Activated CD4-positive, CD25-positive, alpha-beta regulatory T cell treated with anti-CD3 and anti-CD28 coated beads, Interleukin-2, amount 50 U/mL, for 16 hours (primary cell): ENCODE measurements at places on chromosomes 12 and 14.

GRCh38 chr14:93884950-93885349, 42.2 kb upstream of the FAM181A start:
- no peak for DNase-seq

GRCh38 chr12:96501133-96501761, 11.9 kb downstream of the CFAP54 start:
- no peak for DNase-seq

DNA sequence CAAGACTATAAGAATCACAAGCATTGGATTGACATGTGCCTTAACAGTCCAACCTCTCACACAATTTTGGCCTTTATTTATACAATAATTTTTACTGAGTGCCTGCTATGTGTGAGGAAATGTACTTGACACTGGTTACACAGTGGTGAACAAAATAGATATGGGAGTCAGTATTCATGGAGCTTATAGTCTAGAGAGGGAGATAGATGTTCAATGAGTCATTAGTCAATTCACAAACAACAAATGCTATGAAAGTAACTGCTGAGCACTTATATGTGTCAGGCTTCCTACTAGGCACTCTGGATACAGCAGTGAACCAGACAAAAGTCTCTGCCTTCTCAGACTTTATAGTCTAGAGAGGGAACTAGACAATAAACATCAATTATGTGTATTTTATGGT, 3.7 kb downstream of the CFAP54 start:
- no peak for DNase-seq

DNA sequence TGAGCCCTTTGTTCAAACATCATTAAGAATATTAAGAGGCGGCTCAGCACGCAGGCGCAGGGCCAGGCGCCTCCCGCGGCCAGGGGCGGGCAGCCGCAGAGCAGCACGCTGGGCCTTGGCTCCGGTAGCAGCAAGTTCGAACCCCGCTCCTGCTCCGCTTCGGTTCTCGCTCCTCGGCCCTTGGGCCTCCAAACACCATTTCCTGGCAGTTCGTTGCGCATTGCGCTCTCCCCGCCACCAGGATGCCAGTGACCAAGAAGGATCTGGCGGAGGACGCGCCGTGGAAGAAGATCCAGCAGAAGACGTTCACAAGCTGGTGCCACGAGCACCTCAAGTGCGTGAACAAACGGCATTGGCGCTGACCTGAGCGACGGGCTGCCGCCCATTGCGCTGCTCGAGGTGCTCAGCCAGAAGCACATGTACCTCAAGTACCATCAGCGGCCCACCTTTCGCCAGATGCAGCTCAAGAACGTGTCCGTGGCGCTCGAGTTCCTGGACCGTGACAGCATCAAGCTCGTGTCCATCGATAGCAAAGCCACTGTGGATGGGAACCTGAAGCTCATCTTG, 6.9 kb upstream of the ACVRL1 start:
- DNase-seq: no peak

GRCh38 chr14:55535516-55536203, 44.3 kb upstream of the KTN1 start:
- no peak for DNase-seq

- no peak for DNase-seq
Observed at GRCh38 chr14:54189748-54190354, 207.0 kb upstream of the CDKN3 start.

- no peak for DNase-seq
Observed at GRCh38 chr14:103187911-103188310, 64.7 kb downstream of the TNFAIP2 start.

DNA sequence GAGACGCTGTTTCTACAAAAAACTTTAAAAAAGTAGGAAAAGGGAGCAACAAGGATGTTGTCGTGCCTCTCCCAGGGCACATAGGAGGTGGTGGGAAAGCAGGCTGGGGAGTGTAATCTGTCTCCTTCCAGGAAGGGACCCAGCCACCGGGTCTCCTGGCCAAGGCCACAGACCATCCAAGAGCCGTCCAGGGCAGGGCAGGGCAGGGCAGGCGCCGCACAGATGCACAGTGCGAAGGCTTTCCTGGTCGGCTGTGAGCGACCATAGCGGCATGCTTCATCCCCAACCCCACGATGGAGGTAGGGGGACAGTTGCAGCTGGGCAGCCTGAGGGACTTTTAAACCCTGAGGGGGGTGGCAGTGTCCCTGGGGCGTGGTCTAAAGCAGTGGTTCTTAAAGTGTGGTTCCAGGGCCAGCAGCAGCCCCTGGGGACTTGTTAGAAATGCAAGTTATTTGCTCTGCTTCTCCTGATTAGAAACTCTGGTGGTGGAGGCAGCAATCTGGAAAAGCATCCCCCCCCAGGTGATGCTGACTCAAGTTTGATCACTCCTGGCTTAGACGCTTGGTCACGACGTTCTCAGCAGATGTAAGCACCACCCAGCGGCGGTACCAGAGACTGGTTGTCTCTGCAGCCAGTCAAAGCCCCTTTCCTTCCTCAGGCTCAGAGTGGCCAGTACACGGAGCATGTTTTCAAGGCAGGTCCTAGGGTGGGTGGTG, 197.4 kb upstream of the PRMT8 start:
- DNase-seq: no peak
